ENCODE measurements at places on chromosomes 2 and 18. TPM values are rescaled to one million over a fixed set of nuclear protein-coding genes. Genes with fewer than 3 reads are reported as not detected.

GRCh38 chr2:182792441-182792840, 74.0 kb downstream of the FRZB start:
- DNase-seq, result no peak

GRCh38 chr2:238169708-238170251, 11.0 kb downstream of the ERFE start:
- no peak for DNase-seq

- DNase-seq, result no peak
These were observed 91.5 kb downstream of the LTBP1 start for GRCh38 chr2:33038230-33038629.

DNA sequence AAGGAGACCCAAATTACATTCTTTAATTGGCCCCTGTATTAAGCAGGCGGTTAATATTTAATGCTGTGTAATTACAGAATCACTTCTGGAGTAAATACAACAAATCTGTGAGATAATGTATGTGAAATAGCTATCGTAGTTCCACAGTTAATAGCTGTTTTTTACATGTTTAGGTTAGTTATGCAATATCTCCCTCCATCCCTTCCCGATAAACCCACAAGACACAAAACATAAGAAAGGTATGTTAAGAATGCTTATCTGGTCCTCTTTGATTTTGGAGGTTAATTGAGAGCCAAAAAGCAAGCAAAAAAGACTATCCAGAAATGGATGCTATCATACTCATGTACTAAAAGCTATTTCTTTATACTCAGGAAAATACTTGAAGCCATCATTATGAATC, 49.1 kb downstream of the ZNF638 start:
- DNase-seq, result no peak

The KCNJ13 gene
- polyA plus RNA-seq, result 1.8 TPM
